ENCODE measurements at places on chromosomes 1 and 21.

DNA sequence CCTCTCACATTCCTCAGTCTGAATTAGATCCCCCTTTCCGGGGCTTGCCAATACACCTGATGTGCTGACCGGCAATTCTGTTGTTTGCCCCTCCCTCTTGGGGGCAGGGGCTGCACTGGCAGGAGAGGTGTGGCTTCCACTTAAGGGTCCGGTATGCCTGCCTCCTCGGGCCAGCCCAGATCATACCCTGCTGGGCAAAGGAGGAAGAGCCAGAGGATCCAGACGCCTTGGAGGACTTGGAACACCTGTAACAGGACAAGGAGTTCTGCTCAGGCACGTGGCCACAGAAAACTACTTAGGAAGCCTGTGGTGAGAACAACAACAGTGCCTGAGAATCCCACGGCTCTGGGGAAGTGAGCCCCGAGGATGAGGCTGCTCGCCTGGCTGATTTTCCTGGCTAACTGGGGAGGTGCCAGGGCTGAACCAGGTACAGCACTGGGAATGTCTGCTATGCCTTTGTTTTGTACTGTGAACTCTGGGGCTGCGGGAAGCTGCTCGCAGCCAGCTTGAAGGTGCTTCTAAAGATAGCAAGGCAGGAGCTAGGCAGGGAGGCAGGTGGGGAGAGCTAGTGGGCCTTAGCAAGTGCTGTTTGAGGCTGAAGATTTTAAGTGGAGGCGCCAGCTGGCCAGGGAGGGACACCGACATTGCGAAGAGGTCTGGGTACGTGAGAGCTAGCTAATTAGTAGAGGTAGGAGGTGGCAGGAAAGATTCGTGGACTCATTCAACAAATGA lies at the start of gene SMPDL3B:
SMPDL3B (plus strand) TSS at position 183 of the 732 bp plus-strand sequence; CDS start at position 367, 184 bp downstream.
- DNase-seq, result no peak

DNA sequence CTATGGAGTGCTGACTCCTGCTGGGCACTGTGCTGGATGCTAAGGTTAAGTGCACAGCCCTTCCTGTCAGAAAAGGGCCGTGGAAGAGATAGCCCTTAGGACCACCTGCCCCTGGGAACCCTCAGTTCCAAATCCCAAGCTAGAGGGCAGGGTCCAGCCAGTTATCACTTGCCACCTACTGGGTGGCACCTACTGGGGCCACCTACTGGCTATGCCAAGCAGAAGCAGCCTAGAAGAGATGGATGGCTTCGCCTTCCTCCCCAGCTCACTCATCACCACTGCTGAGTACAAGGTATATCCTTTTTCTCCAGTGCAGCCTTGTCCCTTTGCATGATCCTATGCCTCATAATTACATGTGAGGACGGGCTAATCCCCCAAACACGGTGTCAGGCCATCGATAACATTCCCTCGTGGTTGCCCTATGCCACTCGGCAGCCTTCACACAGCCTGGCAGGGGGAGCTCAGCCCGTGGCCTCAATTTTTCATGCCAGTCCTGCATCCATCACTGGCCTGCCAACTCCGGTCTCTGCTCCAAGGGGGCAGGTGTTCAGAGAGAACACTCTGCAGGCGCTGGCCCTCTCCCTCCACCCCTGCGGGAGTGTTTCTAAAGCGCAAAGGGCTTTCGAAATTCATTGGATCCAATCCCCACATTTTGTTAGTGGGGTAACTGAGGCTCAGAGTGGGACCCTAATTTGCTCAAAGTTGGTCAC lies 49.0 kb downstream of the SYT2 start:
- DNase-seq, result no peak

- no peak for DNase-seq
Observed at GRCh38 chr1:6523566-6523965, 30.7 kb downstream of the NOL9 start.

- no peak for DNase-seq
Observed at GRCh38 chr21:39072468-39072867, 110.8 kb downstream of the PSMG1 start.

DNA sequence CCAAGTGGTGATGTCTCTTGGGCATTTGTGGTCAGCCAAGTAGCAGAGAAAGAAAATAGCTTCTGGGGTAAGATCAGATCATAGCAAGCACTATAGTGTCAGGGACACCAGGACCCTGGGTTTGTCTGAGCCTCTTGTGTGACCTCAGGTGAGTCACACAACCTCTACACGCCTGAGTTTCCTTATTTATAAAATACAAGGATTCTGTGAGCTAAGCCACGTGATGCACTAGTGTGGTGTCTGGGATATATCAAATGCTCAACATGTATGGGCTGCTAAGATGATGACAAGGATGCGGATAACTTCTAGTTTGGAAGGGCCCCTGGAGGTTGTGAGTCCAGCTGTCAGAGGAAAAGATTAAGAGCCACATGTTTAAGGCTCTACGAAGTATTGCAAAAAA lies 24.5 kb upstream of the ZNF436 start:
- DNase-seq, result no peak

DNA sequence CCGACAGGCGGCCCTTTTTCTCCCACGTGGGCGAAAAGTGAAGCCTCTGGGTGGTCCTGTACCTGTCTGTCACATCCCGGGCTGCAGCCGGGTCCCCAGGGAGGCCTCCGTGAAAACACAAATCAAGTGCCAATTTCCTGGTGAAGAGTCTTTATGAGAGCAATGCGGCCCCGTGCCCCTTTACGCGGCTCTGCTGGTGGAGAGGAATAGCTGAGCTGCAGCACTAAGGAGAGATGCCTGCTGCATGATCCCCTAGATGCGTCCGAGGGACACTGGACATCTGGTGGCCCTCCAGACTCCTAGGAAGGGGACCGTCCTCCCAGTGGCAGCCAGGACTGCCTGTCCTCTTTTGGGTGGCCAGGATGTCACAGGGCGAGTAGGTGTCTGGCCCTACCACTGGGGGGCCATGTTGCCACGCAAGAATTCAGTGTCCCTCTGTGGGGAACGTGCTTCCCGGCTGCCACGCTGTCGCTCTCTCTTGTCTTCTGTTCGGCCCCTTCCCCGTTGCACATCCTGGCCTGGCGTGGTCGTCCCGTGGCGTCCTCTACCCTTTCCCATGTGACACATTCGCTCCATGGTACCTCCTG lies 38.7 kb downstream of the COL18A1 start:
- DNase-seq, result no peak

GRCh38 chr1:226778657-226779058 lies 39.6 kb upstream of the ITPKB start:
- no peak for DNase-seq

- DNase-seq, result no peak
Observed at GRCh38 chr1:167697667-167698141, 24.1 kb upstream of the MPZL1 start.

DNA sequence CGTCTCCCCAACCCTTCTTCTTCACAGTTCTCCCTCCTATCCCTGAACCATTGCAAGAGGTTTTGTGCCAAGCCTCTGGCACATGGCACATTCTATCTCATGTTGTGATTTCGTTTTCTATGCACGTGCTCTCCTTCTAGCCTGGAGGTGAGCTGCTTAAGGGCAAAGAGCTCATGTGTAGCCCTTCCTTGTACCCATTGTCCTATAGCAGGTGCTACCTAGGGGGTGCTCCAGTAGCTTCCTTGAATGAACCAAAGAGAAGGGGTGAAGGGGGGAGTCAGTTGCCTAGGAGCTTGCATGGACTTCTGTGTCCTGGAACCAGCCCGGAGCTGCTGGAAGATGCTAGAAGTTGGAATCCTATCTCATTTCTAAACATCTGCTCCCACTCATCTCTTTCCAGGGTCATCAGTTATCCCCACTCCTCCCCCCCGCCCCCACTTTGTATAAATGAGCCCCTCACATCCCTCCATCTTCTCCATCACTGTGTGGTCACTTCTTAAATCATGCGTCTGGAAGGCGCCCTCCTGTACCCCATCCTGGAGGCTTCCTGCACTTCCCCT lies 535 bp upstream of the DISC1 start:
- no peak for DNase-seq

GRCh38 chr1:9537863-9538668 lies 1.2 kb upstream of the SLC25A33 start:
- no peak for DNase-seq

DNA sequence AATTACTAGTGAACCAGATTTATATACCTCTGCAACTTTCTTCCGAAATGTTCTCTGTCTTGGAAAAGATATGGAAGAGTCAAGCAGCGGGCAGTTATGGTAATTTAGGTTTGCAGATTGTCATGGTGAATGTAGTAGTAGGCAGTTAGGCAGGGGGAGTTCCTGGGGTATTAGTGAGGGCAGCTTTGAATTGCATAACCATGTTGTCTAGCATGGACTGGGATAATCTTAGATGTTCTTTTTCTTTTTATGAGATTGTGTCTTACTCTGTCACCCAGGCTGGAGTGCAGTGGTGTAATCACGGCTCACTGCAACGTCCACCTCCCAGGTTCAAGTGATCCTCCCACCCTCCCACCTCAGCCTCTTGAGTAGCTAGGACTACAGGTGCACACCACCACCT lies 25.0 kb downstream of the MACF1 start:
- no peak for DNase-seq

GRCh38 chr1:73910062-73910461 lies 287.9 kb downstream of the LRRIQ3 start:
- no peak for DNase-seq

- no peak for DNase-seq
Observed at GRCh38 chr1:81330521-81330920, 470.2 kb upstream of the ADGRL2 start.

- no peak for DNase-seq
Observed at GRCh38 chr1:208799186-208799585, 555.0 kb upstream of the PLXNA2 start.

DNA sequence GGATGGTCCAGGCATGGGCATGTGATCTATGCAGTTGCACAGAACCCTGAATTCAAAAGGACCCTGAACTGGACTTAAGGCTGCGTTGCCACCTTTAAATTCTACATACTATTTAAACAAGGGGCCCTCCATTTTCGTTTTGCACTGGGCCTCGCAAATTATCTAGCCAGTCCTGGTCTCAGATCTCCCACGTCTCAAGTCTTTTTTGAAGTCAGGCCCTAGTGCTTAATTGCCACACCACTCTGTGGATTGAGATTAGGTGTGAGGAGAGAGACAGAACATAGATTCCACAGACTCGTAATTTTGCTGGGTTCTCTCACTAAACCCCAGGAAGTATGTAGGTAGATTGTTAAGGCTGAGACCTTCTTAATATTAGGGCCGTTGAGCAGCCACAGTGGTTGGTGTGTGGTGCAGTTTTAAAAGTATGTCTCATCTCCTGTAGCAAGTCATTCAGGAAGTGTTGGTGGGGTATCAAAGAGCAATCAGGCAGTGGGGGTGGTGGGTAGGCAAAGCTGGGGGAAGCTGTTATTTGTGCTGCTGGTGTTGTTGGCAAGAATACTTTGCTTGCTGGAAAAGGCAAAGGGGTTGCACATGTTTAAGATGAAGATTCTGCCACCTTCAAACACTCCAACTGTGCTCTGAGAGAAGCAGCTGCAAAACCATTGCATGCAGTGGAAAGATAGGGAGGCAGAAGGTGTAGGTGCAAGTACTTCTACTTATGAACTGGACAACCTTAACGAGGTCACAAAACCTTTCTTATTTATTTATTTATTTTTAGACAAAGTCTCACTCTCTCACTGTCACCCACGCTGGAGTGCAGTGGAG lies 11.2 kb downstream of the CD84 start:
- DNase-seq, result peak; percentile 90

- no peak for DNase-seq
Observed at GRCh38 chr1:194698908-194699318, 1512.5 kb upstream of the B3GALT2 start.

GRCh38 chr1:180144659-180145357 lies 9.9 kb upstream of the QSOX1 start:
- DNase-seq, result no peak

DNA sequence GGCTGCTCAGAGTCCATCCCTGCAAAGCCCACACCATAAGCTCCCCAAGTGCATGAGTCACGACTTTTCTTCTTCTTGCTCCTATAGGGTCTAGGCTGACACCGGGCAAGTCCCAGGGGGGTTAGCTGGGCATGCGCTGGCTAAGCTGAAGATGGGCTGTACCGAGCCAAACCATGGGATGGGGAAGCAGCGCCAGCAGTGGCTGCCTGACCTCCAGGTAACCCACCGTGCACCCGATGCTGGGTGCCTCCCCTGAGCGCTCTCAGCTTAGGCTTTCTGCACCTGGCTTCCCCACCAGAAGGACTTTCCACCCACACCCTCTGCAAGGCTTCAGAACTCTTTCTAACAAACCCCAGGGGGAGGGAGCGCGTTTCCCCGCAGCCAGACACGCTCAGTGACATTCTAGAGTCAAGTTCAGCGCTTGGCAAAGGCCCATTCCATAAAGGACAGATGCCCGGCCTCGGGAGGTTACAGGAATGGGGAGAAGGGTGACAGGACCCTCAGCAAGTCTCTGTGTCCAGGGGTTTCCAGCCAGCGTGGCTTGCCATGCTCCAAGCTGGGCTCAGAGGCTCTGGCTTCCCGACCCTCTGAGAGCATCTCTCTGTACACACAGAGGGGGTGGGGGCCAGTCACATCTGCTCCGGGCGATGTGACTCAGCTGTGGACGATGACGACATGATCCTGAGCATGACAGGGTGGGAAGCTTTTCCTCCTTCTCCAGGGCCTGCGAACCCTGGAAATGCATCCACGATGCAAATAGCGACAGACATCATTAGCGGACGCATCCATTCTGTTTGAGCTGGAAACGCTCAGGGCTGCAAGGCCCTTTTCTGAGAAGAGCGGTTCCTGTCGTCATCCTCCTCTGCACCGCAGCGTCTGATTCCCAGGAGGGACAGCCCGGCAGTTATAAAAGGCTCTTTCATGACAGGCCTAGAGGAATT lies 107.8 kb downstream of the SIK1 start:
- DNase-seq, result no peak

DNA sequence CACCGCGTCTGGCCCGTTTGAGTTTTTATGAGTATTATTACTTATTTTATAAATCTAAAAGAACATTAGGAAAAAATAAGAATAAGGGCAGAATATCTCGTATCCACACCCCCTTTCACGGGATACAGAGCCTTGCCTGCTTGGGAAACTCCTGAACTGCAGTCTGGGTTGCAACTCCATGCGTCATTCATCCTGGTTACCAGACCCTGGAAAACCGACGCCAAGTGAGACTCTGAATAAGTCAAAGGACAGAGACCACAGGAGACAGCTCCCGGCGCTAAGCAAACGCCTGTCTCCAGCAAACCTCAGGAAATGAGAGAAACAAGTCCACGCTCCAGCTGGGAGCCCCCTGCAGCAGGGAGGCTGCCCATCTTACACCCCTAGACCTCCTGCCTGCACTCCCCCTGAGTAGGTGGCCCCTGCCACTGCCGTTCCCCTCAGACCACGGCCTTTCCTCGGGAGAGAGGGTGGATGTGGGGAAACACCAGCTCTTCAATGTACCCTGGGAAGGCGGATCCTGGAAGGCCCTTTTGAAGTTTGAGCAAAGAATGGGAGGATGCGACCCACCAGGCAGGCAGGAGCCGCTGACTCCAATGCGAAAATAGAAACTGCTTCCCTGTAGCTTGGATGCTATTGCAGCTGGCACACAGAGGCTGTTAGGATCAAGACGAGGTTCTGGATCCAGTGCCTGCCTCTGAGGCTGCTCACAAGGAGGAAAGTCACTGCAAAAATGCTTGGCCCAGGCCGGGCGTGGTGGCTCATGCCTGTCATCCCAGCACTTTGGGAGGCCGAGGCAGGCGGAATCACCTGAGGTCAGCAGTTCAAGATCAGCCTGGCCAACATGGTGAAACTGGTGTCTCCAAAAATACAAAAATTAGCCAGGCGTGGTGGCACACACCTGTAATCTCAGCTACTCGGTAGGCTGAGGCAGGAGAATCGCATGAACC lies 37.7 kb upstream of the GPR157 start:
- no peak for DNase-seq

GRCh38 chr1:93447481-93448291 lies at the start of gene FNBP1L:
Gene FNBP1L, plus strand, starts transcription at chr1:93448118. Its CDS starts 164 bp downstream, at chr1:93448282.
- no peak for DNase-seq

GRCh38 chr1:53608071-53608470 lies 130.9 kb downstream of the GLIS1 start:
- DNase-seq, result no peak
